T-helper 22 cell (primary cell): ENCODE measurements at places on chromosomes 12 and 14.

DNA sequence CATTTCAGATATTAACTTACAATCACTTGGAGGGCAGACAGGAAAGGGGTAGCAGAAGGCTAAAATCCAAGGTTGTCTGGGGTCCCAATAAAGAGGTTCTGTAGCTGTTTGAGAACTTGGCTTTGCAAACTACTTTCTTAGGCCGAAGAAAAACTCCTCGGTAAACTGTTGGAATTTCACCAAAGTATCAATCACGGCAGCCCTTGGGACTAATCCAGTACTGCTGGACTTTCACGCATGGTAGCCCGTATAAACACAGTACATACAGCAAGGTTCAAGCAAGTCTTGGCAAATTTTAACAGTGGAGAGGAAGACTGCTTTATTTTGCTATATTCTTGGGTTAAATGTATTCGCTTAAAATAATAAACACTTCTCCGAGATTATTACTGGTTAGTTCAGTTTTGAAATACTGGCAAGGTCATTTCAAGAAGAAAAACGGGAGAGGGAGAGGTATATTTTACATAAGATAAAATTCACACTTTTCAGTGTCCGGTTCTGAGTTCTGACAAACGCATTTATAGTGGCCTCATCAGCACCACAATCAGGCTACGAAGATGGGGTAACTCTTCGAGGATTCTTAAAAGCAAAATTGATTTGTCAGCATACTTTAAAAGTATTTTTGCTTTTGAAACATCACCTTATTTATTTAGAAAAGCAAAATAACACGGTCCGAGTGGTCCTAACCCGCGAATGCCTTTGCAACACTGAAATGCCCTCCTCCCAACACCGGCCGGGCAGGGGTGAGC is 1.3 kb downstream of the SETD3 start:
- no peak for DNase-seq

- DNase-seq = no peak
Measured at GRCh38 chr14:91138511-91139359, 24.9 kb downstream of the DGLUCY start.

DNA sequence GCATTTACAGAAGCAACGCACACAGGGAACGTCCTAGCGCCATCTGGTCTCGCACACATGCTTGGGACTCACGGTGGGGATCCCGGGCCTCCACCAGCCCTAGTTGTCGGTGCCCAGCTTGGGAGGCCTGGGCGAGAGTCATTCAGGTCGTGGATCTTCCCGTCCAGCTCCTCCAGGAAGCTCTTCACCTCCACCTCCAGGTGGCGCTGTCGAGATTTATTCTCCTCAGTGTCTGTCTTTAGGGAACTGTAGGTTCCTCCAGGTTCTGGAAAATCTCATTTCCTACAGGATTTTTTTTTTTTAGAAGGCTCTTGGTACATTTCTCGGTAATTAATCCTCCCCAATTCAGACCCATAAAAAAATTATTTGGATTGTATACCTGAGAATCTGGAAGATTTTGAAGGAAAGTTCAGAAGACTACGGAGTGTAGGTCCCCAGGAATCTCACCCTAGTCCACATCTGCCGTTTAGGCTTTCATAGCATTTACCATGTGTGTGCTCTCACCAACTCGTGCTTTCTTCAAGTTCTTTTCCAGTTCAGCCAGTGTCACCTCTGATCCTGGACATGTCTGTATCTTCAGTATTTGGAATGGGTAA is 910.0 kb downstream of the TMEM121 start:
- peak; percentile 10 for DNase-seq

DNA sequence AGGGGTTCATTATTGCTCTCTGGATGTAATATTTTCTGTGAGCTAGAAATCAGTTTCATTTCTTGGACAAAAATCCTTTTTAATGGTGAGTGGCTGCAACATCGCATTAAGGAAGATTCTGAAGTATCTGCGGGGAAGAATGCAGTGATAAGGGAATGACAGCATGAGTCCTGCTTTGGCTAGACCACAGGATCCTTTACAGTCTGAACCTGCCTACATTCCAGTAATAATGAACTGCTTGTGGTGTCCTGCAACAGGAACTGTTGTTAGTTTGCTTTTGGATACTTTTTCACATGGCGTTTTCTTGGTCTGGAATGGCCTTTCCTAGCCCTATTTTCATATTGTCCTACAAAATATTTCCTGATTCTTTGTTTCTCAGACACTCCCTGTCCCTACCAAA is 15.7 kb downstream of the MDM2 start:
- no peak for DNase-seq

- no peak for DNase-seq
Measured at GRCh38 chr14:61380984-61381383, 59.6 kb downstream of the PRKCH start.

GRCh38 chr12:64053117-64053516 is 169.0 kb downstream of the KICS2 start:
- no peak for DNase-seq

DNA sequence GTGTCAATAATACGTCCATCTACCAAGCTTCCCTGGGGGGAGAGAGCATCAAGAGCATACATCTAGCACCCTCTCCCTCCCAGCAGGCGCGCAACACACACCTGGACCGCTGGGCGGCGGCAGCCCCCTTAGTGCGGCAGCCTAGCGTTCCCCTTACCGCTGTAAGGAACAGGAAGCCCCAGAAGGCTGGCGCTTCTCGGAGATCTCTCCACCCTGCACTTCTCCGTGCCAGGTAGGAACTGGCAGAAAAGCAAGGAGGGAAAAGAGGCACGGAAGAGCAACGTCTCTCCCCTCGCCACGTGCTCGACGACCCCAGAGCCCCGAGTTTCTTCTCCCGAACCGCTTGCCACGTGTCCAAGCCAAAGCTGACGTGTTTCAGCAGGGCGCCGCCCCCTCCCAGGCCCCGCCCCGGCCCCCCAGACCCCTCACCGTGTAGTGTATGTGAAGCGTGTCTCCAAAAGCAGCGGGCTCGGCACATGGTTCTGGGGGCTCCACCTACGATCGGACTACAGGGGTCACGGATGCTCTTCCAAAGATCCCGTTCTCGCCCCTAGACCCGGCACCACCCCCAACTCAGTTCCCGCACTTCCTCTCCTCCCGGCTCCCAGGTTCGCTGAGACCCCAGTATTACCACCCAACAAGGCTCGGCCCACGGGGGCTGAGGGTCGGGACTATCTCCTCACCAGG is 532 bp downstream of the FKBP11 start:
- peak; percentile 59 for DNase-seq

DNA sequence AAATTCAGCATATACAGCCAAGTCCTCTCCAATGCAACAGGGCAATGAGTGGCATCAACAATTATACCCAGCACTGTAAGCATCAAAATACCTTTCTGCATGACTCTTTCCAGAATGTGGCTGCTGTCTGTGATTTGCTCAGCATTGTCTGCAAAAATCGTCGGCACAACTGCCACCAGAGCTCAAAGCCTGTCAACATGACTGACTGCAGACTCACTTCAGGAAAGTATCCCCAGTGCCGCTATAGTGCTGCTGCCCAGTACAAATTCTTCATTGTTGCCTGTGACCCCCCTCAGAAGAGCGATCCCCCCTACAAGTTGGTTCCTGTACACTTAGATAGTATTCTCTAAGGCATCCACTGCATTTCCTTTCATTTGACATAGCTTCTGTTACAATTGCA is 735 bp downstream of the RNASE6 start:
- no peak for DNase-seq

DNA sequence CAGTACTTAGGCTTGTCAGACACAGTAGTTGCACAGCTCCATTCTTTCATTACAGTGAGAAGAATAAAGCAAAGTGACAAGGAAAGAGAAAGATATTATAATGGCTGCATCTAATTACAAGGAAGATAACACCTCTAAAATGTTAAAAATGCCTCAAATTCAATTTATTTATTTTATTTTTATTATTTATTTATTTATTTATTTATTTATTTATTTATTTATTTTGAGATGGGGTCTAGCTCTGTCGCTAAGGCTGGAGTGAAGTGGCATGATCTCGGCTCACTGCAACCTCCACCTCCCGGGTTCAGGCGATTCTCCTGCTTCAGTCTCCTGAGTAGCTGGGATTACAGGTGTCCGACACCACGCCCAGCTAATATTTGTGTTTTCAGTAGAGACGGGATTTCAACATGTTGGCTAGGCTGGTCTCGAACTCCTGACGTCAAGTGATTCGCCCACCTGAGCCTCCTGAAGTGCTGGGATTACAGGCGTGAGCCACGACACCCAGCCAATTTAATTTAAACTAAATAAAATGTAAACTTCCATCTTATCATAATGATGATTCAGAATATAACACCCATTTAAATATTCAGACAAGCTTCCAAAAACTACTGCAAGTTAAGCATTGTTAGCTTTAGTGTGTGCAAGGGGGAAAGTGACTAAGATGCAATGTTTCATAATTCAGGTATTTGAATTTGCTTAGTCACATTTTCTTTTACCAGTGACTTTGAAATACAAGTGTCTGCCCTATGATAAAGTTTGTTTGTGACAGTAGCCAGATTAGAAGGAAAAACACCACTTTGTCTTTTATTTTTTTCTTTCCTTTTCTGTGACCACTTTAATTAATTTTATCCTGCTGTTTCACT is 2.4 kb upstream of the CFAP54 start:
- DNase-seq = no peak

DNA sequence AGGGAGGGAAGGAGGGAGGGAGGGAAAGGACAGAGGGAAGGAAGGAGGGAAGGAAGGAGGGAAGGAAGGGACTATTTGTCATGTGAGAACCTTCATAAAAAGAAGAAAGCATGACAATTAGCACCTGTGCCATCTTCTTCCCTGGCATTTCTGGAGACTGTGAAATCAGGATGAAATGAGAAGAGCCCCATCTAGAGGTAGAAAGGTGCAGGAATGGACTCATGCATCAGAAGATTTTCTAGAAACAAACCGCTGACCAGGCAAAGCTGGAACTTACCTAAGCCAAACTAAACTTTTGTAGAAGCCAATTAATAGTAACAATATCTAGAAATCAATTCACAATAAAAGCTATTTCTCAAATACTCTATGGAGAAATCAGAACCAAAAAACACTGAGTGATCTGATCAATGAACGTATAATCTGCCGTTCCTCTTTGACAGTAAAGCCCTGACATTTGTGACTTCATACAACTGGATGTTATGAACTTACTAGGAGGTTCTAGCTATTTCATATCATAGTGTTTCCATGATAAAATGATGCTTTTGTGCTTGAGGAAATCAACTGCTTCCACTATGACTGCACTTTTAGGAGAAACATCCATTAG is 24.4 kb upstream of the CRACR2A start:
- no peak for DNase-seq

- DNase-seq = no peak
Measured at GRCh38 chr12:57631566-57632072, 1.4 kb downstream of the B4GALNT1 start.

DNA sequence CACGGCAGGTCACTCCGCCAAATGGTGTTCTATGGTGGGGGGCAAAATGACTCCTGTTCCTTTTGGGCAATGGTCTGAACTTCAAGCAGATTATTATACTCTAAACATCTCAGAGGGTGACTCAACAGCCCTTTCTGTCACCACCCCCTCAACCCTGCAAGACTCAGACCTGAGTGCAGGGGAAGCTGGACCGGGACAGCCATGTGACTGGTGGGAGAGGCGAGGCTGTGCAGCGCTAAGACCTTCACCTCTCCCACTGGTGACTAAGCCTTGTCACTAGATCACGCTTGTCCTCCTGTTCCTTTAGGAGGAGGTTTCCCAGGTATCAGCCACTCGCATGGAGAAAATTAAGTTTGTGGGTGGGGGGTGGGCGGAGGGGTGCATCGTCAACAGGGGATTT is 67.1 kb upstream of the CCND2 start:
- DNase-seq = no peak

DNA sequence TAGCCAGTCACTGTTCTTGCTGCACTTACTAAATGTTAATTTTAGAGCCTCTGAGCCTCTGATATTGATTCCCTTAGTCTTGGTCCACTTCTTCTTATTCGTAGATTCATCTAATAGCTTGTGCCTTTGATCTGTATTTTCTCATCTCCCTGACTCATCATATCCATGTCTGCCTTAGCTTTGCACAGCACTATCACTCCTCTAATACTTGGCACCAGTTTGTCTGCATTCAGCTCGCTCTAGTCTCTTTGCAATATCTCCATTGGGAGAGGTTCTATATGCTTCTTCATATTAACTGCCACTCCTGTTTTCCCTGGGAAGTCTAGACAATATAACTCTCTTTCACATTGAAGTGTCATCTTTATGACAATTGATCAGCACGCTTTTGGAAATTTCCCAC is 68.5 kb upstream of the CSRP2 start:
- DNase-seq = no peak

- no peak for DNase-seq
Measured at GRCh38 chr12:60279221-60279620, 683.4 kb downstream of the SLC16A7 start.

DNA sequence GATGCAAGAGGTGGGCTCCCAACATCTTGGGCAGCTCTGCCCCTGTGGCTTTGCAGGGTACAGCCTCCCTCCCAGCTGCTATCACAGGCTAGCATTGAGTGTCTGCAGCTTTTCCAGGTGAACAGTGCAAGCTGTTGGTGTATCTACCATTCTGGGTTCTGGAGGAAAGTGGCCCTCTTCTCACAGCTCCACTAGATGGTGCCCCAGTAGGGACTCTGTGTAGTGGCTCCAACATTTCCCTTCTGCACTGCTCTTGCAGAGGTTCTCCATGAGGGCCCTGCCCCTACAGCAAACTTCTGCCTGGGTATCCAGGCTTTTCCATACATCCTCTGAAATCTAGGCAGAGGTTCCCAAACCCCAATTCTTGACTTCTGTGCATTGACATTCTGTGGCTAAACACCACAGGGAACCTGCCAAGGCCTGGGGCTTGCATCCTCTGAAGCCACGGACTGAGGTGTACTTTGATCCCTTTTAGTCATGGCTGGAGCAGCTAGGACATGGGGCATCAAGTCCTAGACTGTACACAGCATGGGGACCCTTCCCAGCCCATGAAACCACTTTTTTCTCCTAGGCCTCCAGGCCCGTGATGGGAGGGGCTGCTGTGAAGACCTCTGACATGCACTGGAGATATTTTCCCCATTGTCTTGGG is 24.0 kb upstream of the SLC38A1 start:
- no peak for DNase-seq

GRCh38 chr14:34043627-34044372 is 92.9 kb upstream of the EGLN3 start:
- DNase-seq = peak; percentile 42

DNA sequence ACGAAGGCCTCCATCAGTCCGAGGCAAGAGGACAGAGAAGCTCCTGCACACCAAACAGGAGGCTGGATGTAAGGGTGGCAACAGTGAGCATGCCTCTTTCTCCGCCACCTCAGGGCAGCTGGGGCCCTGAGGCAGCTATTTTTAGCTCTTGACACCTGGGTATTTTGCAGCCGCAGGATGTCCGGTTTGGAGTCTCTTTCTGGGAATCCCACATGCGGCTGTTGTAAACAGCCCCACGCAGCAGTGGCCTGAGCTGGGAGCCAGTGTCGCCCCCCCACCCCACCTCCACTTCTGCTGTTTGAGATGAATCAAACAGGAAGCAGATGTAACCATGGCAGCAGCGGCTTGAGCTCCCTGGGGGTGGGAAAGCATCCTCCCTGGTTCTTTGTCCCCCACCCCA is 11.7 kb downstream of the HDAC7 start:
- DNase-seq = peak; percentile 74

DNA sequence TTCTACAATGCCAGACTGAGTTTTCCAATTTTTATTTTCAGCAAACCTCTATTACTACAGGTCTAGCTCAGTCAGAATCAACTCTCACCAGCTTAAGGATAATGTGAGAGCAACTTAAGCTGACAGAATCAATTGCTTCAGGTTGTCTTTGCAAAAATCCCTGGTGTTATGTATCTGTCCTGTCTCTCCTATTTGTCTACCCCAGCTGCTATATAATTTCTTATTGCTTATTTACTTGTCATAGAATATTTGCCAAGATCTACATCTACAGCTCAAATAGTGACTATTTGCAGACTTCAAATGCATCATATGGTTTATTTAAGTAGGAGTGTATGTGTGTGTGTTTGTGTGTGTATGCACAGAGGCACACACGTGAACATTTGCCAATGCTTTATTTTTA is 54.1 kb downstream of the FOXG1 start:
- DNase-seq = no peak
